ENCODE measurements at places on chromosomes 13 and 19.

DNA sequence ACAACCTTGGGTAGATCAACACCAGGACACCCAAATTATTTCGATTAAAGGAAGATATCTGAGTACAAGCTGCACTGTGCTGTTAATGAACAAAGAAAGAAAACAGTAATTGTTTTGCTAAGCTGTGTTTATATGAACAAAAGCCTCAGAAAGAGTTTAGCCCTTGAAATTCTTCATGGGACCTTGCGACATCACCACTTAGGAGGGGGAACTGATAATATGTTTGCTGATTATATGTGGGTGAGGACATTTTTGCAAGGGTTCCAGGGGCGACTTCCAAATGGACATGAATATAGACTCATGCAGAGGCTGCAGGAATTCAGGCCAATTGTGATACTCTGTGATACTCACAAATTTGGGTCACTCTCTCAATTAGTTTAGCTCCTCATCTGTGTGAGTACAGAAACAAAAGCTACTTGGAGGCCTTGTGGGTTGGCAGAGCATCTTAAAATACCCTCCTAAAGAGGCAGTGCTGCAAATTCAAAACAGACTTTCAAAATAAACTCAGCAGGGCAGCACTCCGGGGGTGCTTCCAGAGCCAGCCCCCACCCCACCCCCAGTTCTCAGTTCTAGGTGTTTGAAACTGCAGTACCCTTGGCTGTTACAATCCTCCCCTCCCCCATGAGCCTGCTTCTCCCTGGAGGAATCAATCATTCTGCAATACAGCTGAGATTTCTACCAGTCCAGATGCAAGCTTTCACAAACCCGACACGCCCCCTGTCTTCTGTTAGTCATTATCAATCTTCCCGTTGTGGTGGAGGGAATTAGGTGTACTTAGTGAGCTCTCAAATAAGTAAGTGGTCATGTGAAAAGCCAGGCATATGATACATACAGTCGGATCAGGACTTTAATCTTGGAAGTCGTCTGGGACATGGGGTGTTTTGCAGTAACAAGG lies 97.0 kb upstream of the MBNL2 start:
- DNase-seq, result peak; percentile 65

DNA sequence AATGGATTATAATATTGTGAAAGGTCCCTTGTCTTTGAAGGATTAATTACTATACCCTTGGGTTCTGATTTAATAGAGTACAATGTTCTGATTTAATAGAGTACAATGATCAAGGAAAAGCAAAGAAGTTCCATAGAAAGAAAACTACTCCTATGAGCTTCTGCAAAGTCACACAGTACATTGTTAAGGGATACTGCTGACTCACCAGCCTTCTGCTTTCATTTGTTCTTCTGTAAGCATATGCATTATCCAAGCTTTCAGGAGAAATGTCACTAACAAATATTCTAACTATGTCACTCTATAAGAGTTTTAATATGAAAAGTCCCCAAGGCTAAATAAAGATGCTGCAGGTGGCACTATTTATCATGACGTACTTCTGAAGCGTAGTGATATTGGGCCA lies 396.7 kb downstream of the RFC3 start:
- no peak for DNase-seq

DNA sequence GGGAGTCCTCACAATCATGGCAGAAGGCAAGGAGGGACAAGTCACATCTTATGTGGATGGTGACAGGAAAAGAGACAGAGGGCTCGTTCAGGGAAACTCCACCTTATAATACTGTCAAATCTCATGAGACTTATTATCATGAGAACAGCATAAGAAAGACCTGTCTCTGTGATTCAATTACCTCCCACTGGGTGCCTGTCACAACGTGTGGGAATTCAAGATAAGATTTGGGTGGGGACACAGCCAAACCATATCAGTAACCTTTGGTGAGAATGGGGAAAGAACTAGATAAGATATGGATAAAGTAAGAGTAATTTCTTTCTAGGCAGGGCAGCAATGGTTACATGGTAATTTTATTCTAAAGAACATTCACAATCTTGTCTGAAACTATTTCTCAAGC lies 344.9 kb upstream of the KLF12 start:
- DNase-seq, result no peak

DNA sequence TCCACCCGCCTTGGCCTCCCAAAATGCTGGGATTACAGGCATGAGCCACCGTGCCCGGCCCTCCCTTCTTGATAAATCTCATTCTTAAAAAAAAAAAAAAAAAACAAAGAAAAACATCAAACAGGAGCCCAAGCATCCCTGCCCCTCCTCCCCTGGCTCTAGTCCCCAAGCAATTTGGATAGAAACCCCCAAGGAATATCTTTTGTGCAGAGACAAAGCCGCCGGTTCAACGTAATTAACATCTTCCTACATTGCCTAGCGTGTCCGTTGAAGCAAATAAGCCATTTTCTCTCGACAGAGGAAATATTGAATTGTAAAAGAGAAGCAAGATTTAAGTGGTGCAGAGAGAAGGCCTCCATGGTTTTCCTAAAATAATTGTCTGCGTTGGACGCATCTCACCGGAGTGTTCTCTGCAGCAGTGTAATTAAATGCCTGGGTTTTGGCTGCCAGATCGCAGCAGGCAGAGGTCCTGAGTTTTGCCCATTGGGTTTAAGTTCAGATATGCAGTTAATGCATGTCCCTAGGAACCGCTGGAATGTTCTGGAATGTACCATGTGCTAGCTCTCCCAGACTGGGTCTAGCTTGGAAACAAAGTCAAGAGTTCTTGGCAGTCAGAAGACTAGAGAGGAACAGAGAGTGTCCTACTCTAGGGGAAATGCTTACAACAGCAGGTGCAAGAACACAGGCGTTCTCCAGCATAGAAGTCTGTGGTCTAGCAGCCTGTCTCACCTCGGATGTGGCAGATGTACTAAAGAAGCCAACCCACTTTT lies 30.8 kb downstream of the PIN1 start:
- DNase-seq, result no peak

DNA sequence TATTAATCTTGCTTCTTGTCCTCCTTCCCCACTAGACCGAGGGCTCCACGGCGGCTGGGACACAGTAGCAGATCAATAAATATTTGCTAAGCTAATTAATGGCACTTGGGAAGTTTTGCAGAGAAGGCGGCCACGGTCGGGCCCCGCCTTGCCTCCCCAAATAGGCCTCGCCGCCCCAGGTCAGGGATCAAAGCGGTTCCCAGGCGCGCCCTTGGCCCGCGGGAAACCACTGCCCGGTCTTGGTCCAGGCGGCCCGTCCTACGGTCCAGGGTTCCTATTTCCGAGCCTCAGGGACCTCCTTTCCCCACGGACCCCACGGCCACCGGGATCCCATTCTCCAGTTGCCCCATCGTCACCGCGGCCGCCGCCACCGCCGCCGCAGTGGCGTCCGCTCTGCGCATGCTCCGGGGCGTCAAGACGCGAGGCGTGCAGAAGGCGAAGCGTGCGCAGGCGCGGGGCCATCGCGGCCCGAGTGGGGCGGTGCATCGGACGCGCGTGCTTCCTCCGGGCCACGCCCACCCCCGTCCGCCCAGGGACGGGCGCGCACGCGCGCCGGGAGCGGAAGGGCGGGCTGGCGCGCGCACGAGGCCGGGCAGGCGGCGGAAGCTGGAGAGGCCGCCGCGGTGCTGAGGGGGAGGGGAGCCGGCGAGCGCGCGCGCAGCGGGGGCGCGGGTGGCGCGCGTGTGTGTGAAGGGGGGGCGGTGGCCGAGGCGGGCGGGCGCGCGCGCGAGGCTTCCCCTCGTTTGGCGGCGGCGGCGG lies at the start of gene SMARCA4:
Gene SMARCA4 (plus strand): TSS at position 717 of the 759 bp plus-strand sequence. CDS start 23,122 bp downstream, outside the sequence.
- DNase-seq, result peak; percentile 97

DNA sequence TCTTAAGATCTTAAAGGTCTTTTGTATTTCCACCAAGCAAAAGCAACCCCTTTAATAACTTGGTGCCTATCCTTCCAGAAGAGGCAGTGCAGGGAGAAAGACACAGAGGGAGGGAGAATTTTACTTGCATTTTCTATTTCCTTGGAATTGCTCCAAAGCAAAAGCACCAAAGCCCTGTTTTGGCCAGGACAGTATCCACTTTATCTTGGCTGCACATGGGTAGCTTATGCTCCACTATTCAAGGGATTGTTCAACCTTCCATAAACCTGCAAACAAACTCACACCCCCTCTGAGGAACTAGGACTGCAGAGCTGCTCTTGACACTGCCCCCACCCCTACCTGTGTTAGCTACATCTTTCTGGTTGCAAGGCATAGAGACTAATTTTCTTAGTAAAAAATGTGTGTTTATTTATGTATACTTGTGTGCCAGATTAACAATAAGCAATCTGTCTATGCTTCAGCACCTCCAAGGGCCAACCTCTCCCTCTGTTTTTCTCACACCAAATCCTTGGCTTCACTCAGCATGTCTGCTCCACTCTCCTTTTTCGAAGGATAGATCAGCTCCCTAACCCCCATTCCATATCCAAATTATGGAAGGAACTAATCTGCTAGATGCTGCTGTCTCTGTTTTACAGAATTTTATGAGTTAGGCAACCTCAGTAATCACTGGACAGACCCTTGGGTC lies 68.1 kb upstream of the KLF12 start:
- no peak for DNase-seq

- no peak for DNase-seq
These were observed 23.2 kb downstream of the PDX1 start for GRCh38 chr13:27942972-27943371.

GRCh38 chr19:14135355-14135754 lies 1.0 kb downstream of the ASF1B start:
- DNase-seq, result no peak

DNA sequence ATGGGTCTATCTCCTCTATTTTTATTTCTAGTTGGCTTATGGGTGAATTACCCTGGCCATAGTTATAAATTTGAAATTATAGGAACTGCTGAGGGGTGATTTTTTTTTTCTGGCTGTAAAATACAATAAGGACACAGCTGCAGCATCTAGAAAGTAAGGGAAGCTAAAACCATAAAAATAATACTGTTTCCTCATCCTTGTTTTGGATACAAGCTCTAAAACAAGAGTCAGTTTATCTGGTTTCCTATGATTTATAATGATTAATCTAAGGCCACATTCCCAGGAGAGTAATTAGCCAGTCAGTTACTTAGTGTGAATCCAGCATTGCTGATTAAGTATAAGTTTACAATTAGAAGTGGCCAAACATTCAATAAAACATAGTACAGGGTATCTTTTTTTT lies 219.1 kb upstream of the NBEA start:
- no peak for DNase-seq

DNA sequence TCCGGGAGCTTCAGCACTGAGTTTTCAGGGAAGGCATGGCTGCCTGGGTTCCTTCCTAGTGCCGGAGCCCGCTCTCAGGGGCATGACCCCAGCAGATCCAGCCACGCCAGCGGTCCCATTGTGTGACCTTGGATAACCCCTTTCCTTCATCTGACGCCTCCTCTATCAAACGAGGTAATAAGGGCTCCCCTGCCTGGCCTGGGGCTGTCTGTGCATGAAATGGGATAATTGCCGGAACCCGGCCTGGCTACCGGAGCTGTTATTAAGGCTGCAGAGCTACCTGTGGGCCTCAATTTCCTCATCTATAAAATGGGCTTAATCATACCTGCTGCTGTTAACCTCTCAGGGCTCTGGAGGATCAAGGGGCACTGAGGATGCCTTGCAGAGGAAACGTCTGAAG lies 18.3 kb upstream of the NFIC start:
- DNase-seq, result no peak

GRCh38 chr19:858868-859843 lies at the start of gene CFD:
Gene CFD, plus strand, starts transcription at chr19:859664. Its CDS starts 26 bp downstream, at chr19:859690.
- no peak for DNase-seq

DNA sequence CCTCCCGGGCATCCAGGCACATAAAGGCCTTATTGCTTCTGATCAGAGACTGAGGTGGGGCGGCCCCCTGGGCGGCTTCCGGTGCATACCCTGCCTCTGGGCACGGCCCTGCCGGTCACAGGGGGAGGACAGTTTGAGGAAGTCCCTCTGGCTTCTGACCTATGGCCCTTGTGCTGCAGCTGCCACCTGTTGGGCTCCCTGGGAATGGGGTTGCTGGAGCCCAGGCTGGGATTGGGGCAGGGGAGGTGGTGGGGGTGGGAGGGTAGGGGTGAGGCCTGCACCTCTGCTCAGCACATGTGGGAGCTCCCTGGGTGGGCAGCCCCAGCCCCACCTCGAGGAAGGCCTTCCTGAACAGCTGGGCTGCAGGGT lies 10.7 kb downstream of the ANO8 start:
- DNase-seq, result no peak

DNA sequence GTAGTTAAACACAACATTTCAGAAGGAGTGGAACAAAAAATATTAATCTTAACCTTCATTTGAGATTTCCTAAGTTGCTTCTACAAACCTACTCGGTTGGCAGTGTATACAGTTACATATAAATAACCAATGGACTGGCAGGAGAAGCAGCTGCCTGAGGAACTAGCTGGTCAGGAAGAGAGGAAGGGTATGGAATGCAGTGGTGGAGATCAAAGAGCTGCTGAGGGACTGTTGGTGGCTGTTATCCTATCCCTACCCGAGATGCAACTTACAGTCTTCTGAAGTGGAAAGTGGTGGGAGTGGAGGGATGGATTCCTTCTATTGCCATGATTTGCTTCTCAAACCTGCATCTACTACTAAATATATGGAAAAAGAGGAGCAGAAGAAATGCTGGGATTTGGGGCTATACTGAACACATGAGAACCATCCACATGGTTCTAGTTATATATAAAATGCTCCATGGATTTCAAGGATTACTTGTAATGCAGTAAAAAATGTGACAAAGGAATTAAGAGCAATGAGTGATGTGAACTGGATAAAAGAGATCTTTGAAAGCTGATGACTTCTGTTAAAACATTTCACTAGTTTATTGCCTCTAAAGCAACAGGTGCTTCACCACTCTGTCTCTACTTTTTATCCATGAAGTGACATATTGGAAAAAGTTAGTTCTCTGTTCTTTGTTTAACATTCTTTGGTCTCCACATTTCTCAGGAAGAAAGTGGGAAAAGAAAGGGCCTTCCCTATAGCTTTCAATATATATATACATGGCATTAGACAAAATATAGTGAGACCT lies 29.9 kb downstream of the MICU2 start:
- no peak for DNase-seq

DNA sequence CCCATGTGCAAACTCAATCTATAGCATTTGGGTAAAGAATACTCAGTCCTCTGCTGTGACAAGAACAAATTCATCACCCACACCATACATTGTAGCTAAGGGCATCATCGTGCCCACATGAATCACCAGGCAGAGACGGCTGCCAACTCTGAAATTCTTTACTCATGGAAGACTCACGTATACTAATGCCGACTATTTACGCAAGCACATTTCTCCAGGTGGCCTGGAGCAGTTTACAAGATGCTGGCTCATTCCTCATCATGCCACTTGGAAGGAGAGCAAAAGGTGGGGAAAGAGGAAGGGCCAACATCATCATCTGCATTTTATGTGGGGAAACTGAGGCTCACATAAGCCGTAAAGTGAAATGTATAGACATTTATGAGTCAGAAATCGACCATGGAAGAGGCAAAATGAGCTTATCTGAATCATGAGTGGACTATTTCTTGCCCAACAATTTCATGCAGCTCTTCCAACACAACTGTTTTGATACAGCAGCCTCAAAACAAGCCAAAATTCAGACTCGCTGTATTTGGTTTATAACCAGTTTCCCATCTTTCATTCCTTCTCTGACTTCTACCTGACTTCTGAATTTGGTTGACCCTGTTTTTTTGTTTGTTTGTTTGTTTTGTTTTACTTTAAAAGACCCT lies 213.9 kb upstream of the SERP2 start:
- peak; percentile 84 for DNase-seq
